ENCODE measurements at places on chromosomes 5 and 9.

DNA sequence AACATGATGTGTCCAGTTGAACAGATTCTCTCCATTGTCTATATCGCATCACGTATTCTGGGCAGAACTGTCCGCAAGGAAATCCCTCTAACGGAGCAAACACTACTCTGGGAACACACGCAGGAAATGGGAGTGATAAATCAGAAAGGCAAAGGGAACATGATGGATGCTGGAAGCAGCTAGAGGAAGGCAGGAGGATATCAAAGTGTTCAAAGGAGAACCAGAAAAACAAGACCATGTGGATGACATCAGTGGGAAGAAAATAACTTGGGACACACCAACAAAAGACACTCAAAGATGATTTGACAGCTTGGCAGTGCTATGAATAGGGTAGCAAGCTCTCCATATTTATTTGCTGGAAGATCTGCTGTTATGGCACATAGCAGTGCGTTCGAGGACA, 142.9 kb downstream of the PLK2 start:
- DNase-seq = peak; percentile 12

DNA sequence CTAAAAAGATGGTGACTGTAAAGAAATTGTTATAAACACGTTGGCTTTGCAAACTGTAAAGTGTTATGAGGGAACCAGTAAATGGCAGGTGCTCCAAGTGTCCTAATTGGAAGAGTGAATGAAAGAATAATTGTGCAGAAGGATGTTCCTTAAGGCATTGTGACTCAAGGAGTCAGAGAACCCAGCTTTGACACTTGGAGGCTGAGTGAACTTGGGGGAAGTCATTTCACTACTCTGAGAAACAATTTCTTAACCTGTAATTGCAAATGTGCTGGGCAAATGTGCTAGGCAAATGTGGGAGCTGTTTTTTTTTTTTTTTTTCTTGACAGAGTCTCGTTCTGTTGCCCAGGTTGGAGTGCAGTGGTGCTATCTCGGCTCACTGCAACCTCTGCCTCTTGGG, 84.0 kb upstream of the TNFSF8 start:
- no peak for DNase-seq

- no peak for DNase-seq
These were observed 371.1 kb upstream of the ZNF608 start for GRCh38 chr5:125117566-125117965.

DNA sequence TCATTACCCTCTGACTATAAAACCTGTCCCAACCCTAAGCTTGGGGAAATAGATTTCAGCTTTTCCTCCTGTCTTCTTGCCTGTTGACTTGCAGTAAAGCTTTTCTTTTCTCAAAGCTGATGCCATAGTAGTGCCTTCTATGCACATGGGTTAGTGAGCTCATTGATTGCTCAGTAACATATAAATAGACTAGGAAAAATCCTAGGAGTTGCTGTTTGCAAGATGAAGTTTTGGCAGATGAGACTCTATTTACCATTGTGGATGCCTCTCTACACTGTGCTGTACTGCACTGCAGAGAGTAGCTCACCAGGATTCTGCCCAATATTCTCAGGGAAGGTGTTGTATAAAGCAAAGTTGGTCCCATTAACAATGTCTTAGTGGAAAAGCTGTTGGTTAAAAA, 262.7 kb upstream of the CD180 start:
- DNase-seq = no peak

- peak; percentile 8 for DNase-seq
These were observed 29.9 kb upstream of the PDE4D start for GRCh38 chr5:59923465-59923864.

GRCh38 chr5:146291421-146292074, 47.1 kb upstream of the POU4F3 start:
- peak; percentile 71 for DNase-seq

DNA sequence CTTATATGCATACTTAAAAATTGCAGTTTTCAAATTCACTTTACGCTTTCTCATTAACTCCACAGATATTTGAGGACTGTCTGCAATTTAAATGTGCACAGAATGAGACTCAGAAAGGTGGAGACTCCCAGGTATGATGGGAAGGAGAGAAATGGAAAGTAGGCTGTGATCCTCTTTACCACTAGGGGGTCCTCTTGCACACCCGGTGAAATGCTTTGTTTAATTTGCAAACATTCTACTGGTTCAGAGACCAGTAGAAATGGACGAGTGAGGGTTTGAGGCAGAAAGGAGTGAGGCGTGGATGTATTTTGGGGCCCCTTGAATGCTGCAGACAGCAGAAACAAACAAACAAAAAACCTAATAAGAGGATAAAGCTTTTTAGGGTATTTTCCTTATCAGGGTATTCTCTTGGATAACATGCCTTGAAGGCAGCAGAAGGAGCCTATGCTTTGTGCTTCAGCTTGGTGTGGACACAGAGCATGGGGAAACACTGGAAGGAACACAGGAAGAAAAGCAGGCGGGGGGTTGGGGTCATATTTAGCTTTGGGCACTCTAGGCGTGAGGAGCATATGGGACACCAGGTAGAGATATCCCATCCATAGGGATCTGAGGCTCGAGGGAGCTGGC, 410.1 kb downstream of the DMRT2 start:
- no peak for DNase-seq

GRCh38 chr9:120336021-120336752, 243.8 kb downstream of the CDK5RAP2 start:
- peak; percentile 57 for DNase-seq

DNA sequence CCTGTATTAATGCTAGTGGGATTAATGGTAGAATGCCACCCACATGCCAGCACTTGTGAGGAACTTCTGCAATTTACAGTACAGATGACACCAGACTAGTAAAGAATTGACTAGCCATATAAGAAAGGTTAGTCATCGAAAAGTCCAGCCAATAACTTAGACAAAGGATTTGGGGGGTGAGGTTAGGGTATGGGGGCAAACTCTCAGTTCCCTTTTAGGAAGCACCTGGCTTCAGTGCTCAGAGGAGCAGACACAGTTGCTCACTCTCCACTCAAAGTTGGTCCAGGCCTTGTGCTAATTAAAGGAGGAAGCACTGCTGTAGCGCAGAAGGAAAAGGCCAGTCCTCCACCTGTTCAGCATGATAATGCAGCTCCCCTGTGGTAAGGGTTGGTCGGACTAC, 25.2 kb downstream of the TGFBR1 start:
- DNase-seq = no peak

- peak; percentile 64 for DNase-seq
These were observed 57.4 kb downstream of the CFAP95 start for GRCh38 chr9:69877852-69878514.

- DNase-seq = no peak
These were observed 15.0 kb downstream of the SKP1 start for GRCh38 chr5:134161513-134162395.

DNA sequence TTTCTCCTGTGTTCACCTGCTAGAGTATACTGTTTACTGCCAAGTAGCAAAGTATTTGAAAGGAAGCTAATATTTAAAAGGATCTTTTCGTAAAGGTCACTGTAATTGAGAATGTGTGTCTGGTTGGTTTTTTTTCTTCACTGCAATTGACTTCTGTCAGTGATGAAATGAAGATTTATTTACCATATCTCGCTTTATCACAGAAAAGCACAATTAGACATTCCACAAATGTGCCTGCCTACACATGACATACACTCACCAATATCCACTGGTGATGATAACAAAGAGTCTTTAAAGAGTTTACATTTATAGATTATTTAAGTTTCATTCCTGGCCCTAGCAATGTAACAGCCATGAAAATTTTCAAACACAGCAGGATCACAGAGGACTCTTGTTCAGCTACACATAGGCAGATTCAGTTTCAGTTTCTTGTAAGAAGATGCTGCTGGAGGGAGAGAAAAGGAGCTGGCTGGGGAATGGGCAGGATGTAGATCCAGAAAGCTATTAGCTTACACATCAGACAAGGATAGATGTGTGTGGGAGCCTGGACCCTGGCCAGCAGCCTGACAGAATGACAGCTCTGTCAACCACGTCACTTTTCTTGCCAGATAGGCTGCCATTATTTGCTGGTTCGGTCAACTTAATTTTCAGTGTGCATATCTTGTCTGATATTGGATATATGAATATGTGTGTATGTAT, 104.0 kb downstream of the GDNF start:
- peak; percentile 57 for DNase-seq

GRCh38 chr9:107693625-107694326, 204.2 kb upstream of the KLF4 start:
- peak; percentile 16 for DNase-seq

- peak; percentile 63 for DNase-seq
These were observed 89.9 kb upstream of the TXNDC8 start for GRCh38 chr9:110427497-110428104.

- DNase-seq = peak; percentile 63
These were observed 603.8 kb downstream of the TLE4 start for GRCh38 chr9:80175286-80176150.

DNA sequence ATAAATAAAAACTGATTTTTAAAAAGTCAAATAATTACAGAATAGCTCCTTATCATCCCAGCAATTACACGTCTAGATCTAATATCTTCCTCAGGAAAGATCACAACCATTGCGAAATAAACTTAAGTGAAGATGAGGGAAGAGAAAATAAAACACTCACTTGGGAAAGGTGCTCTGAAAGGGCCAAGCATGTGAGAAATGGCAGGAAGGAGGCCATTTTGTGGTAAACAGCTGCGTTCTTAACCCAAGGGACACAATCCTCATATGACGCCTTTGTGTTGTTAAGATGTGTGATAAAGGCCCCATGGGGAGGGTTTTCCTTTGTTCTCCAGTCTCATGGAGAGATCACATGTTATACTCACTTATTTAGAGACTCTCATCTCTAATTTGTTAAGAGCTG, 32.5 kb downstream of the JAKMIP2 start:
- DNase-seq = no peak

GRCh38 chr9:95732802-95733688, 142.4 kb upstream of the ERCC6L2 start:
- DNase-seq = no peak

DNA sequence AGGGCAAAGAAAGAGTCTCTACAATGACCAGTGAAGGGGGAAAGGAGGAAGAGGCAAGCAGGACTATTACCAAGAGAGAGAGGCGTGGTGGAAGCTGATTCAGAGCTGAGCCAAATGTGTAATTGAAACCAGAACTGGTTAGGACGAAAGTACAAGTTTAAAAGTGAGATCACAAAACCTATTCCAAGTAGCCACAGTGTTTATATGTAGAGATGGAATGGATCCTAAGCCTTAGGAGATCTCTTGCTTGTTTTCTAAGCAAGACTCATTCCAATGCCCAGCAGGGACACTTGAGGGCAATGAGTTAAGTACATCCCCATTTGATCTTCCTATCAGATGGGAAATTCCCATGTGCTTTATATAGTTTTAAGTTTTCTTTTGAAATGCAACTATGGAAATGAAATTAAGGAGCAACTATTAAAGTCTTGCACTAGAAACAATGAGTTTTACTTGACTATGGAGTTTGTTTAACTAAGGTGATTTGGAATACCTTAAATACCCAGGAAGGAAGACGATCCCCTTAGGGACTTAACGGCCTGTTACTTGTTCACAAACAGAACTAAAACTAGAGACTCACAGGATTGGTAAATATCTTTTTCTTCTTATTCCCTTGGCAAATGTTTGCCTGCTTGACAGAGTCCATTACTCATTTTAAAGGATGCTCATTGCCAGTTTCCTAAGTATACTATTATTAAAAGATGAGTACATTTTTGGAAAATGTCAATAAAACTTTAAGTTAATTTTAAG, 51.1 kb upstream of the SNX2 start:
- peak; percentile 58 for DNase-seq

DNA sequence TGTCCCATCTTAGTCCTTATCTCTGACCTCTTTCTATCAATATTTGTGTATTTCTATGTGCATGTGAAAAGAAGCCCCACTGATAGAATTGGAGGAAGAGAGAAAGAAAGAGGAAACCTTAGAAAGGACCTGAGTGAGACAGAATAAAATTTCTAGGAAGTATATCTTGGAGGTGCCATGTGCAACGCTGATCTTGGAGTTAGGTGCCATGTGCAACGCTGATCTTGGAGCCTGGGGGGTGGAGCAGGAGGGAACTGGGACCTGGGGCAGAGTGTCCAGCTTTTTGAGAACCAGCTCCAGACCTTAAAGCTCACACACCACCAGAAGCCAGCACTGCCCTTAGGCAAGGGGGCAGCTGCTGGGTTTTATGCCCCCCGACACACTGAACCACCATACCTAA, 89.4 kb downstream of the SHC3 start:
- DNase-seq = no peak

- no peak for DNase-seq
These were observed 1348.5 kb upstream of the WWC1 start for GRCh38 chr5:166942948-166943347.

DNA sequence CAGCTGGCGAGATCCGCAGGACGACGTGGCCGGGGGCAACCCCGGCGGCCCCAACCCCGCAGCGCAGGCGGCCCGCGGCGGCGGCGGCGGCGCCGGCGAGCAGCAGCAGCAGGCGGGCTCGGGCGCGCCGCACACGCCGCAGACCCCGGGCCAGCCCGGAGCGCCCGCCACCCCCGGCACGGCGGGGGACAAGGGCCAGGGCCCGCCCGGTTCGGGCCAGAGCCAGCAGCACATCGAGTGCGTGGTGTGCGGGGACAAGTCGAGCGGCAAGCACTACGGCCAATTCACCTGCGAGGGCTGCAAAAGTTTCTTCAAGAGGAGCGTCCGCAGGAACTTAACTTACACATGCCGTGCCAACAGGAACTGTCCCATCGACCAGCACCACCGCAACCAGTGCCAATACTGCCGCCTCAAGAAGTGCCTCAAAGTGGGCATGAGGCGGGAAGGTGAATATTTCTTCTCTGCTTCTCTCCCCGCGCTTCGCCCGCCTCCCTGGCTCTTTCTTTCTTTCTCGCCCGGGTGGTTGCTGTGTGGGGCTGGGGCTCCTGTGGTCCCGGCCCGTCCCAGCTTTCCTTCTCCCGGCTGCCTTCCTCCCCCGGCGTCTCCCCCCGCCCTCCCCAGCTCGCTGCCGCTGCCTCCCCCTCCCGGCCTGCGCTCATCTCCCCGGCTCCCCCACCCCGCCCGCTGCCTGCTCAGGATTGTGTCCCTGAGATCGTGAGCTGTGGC, 2.2 kb downstream of the NR2F1 start:
- DNase-seq = no peak

DNA sequence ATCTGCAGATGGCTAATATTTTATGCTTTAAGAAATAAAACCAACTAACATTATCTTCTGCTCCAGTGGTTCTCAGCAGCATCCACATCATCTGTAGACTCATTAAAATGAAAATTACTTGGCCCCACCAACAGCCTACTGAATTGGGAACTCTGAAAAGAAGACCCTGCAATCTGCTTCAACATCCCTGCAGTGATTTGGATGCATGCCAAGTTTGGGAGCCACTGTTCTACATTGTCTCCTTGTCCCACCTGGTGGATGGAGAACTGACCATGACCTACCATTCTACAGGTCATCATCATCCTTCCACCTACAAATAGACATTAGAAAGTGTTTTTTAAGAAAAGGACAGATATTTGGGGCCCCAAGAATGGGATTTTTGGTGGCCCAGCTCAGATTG, 71.1 kb downstream of the ACER2 start:
- DNase-seq = no peak

DNA sequence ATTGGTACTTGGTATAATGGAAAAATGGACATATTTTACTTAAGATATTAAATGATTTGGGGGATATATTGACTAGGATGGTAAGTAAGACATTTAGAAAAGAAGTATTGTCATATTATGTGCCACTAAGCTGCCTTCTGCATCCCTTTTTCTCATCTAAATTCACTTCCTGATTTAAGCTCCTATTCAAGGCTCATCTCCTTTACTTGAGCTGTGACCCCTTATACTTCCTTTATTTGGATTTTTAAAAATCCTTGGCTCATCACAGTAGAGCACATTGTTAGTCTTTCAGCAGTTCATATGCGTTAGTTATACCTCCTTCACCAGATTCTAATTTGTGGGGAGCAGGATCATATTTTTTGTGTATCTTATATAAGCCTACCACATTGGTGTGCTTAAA, 6.6 kb downstream of the COMMD10 start:
- DNase-seq = no peak

GRCh38 chr5:132020568-132021339, 9.3 kb upstream of the ACSL6 start:
- DNase-seq = no peak

All from cardiac fibroblast (primary cell).